H54 (cell line): ENCODE measurements at places on chromosomes 11 and 22.

- DNase-seq: no peak
Observed at GRCh38 chr22:49823289-49824045, 4.2 kb downstream of the BRD1 start.

GRCh38 chr22:42184852-42185251, 54.2 kb upstream of the CYP2D6 start:
- no peak for DNase-seq

- DNase-seq: peak; percentile 81
Observed at GRCh38 chr22:22558972-22559603, at the start of gene PRAME. Gene PRAME, minus strand, starts transcription at chr22:22559265. Its CDS starts 2,433 bp downstream, at chr22:22556832.

DNA sequence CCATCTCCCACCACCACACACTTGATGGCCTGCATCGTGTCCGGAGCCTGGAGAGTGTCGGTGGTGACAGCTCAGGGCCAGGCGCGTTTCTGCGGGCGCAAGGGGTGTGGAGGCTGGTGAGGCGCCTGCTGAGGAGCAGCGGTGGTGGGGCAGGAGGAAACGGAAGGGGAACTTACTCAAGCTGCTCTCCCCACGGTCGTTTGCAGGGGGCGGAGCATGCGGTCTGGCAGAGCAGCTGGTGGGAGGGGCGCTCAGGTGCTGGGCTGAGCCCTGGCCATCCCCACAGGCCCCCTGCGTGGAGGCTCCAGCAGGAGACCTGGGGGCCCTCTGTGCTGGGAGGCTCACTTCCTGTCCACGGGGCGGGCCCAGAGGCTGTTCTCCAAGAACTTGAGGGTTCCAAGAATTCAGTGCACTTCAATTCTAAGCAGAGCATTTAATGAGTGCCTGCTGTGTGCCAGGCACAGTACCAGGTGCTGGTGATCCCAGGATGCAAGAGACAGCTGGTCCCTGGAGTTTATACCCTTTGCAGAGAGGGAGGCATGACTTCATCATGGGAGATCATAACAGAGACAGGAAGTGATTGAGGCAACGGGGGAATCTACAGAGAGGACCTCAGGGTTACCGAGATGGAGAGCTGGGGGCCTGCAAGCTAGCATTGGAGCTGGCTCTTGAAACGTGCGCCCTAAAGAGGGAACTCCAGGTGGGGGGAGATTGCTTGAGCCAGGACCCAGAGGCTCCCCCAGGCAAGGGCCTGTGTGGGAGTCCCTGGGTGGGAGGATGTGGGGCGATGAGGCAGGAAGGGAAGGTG, at the start of gene RAC2:
Gene RAC2 (minus strand): TSS at position 156 of the 808 bp plus-strand sequence. CDS start 121 bp downstream, at position 35.
- DNase-seq: peak; percentile 38

- no peak for DNase-seq
Observed at GRCh38 chr22:25643232-25644000, 78.9 kb downstream of the GRK3 start.

- no peak for DNase-seq
Observed at GRCh38 chr11:115242982-115243381, 261.2 kb downstream of the CADM1 start.

- DNase-seq: no peak
Observed at GRCh38 chr11:27456795-27457329, 15.7 kb downstream of the LGR4 start.

- DNase-seq: peak; percentile 68
Observed at GRCh38 chr11:73295241-73295995, 12.7 kb upstream of the ARHGEF17 start.

DNA sequence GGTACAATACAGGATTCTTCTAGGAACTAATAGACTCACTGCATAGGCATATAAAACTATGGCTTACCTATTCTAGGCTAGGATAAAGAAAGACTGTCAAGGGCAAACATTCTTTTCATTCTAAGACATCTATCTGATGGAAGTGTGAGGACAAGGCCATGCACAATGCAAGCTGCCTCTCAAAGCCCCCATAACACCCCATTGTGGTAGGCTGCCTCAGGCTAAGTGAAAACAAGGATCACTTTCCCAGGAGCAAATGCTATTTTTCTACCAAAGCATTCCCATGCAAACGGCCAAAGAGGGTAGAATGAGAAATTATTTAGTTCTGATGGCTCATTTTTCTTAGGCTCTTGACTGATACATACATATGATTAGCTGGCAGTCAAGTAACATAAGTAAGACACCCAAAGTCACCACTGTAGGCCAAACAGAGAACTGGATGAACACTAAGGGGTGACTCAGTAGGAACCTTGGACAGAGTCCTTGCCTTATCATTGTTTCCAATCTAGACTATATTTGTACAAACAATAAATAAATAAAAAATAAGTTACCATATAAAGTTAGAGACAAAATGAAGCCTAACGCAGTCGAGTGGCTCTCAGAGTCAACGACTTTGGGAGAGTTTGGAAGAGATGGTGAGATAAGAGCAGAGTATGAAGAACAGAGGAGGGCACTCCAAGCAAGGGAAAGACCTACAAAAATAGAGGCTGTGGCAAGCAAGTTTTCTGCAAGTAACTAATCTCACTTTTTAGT, 303.6 kb downstream of the SBF2 start:
- no peak for DNase-seq

- no peak for DNase-seq
Observed at GRCh38 chr11:64570341-64570740, 20.7 kb upstream of the SLC22A12 start.

- DNase-seq: no peak
Observed at GRCh38 chr22:44019846-44020245, 4.3 kb upstream of the PARVB start.

DNA sequence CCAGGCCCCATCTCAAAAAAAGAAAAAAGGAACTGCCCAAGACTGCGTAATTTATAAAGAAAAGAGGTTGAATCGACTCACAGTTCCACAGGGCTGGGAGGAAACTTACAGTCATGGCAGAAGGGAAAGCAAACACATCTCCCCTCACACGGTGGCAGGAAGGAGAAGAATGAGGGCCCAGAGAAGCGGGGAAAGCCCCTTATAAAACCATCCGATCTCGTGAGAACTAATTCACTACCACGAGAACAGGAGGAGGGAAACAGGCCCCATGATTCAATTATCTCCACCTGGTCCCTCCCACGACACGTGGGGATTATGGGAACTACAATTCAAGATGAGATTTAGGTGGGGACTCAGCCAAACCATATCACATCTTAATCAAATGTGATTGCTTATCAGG, 82.2 kb downstream of the BUD13 start:
- no peak for DNase-seq

DNA sequence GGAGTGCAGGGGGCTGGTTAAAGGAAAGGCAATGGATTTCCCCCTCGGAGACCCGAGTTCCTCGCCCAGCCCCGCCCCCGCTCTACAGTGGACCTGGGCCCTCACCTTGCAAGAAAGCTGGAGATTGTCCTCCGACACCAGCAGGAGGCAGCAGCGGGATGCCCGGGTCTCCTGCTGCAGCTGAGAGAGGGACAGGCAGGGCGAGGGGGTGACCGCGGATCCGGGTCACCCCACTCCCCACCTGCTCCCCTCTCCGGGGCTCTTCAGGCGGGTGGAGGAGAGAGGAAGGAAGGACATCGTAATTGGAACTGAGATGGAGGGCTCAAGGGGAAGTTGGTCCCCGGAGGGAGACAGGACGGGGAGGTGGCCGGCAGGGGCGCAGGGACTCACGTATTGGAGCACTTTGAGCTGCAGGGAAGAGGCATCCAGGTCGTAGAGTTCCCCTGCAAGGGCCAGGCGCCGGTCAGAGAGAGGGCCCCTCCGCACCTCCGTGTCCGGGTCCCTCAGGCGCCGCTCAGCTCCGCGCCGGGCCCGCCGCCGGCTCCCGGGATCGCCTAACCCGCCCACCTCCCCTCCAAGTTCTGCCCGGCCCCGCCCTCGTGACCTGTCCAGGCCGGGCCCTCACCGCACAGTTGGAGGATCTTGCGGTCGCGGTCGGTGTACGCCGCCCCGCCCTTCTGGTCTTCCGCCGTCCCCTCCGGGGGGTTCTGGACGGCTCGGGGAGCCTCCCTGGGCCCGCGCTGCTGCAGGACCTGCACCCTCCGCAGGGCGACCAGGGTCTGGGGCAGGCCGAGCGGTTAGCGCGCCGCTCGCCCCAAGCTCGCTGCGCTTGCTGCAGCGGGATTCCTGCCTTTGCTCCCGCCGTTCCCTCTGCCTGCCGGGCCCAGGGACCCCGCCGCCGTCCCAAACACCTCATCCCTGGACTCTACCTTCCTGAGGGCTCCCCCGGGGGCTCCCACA, 84.1 kb downstream of the PDE2A start:
- no peak for DNase-seq

DNA sequence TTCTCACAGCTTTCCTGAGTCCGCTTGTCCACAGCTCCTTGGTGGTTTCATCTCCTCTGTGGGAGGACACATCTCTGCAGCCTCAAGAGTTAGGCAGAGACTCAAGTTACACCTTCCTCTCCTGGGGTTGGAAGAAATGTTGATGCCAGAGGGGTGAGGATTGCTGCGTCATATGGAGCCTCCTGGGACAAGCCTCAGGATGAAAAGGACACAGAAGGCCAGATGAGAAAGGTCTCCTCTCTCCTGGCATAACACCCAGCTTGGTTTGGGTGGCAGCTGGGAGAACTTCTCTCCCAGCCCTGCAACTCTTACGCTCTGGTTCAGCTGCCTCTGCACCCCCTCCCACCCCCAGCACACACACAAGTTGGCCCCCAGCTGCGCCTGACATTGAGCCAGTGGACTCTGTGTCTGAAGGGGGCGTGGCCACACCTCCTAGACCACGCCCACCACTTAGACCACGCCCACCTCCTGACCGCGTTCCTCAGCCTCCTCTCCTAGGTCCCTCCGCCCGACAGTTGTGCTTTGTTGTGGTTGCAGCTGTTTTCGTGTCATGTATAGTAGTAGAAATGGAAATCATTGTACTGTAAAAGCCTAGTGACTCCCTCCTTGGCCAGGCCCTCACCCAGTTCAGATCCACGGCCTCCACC, 11.7 kb downstream of the RASD2 start:
- DNase-seq: peak; percentile 58

DNA sequence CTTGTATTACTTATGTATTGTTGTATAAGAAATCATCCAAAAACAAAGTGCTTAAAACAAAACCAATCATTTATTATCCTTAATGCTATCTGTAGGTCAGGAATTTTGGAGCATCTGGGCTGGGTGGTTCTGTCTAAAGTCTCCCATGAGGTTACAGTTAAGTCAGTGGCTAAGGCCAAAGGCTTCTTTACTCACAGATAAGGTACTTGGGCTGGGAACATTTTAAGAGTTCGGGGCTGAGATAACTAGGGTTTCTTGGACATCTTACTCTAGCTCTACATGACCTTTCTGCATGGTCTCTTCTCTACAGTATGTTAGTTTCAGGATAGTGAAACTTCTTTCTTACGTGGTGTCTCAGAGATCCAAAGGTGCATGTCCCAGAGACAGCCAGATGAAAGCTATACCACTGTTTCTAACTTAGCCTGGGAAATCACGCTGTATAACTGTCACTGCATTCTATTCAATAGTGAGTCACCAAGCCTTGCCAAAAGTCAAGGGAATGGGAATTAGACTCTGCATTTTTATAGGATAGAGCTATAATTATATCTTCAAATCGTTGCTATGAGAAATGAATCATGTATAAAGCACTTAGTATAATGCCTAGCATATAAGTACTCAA, 29.6 kb downstream of the SOX6 start:
- DNase-seq: no peak

GRCh38 chr11:120034176-120034875, 103.6 kb downstream of the TRIM29 start:
- no peak for DNase-seq

GRCh38 chr11:118524757-118525470, 2.4 kb upstream of the TTC36 start:
- no peak for DNase-seq

- no peak for DNase-seq
Observed at GRCh38 chr11:18706330-18707243, 8.0 kb downstream of the TMEM86A start.
